ENCODE measurements at places on chromosomes 11 and 22.

DNA sequence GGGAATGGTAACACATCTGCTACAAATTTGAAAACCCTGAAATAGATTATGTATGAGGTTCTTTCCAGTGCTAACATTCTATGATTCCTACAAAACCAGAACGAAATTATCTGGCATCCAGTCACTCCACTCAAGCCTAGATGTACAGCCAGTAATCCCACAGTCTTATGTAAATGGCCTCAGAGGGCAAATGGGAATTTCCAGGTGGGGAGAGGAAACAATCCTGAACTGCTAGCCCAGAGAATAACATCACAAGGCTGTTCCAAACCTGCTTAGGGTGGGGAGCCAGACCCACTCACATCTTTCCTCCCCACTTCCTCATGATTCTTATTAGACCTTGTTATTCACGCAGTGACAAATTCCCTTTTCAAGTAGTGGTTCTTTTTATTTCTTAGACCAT is 3.5 kb downstream of the FIBIN start:
- no peak for DNase-seq

DNA sequence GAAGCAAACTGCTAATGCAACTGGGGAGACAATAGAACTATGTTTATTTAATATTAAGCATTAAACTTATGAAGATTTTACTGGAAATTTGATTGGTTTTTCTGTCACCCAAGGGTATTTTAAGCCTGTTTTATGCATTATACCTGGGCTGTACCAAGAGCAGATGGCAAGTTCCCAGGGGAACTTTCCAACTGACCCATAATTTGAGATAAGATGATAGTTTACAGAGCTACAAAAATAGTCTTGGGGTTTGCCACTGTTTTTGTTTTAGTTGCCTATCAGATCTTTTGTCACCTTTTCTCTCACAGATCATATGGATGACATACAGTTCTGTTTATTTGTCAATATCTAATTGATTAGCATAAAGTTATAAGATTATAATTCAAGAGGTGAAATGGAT is 43.9 kb downstream of the PDE3B start:
- DNase-seq, result no peak

DNA sequence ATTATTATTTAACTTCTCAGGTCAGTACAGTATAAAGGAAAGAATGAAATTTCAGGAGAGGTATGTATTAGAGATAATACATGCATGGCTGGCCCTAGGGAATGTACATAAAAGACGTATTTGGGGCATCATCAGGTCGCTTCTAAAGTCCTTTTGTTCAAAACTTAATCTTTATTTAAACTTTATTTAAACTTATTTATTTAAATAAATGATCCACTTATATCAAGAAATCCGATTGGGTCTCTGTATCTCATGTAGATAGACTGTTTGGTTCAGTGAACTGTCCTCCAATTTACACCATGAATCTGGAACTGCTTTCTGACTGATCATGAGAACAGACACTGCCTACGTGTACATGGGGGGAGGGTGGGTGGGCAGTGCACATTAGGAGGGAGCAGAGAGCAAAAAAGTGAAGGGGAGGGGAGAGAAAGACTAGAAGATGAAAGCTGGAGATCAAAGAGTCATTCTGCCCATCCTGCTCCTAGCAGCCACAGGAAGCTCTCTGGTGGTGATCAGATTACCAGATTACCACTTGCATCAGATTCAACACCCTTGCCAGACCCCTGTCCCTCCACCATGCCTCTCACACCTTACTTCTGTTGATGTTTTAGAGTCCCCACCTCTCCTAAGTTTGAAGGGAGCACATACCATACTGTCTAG is 92.1 kb upstream of the MTMR2 start:
- DNase-seq, result no peak

GRCh38 chr22:27775087-27775698 is 26.4 kb downstream of the MN1 start:
- DNase-seq, result no peak

GRCh38 chr11:70156291-70157037 is 46.6 kb upstream of the FADD start:
- DNase-seq, result no peak

GRCh38 chr11:23769214-23769613 is 727.6 kb upstream of the LUZP2 start:
- DNase-seq, result no peak

DNA sequence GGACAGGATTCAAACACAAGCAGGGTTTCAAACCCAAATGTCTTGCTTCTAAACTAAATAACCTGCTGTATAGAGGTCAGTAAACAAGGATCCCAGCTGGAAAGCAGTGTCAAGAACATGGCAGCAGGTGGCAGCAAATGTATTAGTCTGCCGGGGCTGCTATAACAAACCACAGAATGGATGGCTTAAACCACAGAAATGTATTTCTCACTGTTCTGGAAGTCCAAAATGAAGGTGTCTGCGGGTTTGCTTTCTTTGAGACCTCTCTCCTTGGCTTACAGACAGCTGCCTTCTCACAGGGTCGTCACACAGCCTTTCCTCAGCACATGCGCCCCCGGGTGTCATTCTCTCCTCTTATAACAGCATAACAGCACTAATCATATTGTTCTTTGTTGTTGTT is 65.1 kb upstream of the LRRC55 start:
- no peak for DNase-seq

GRCh38 chr11:19577976-19578619 is 134.5 kb upstream of the NAV2 start:
- DNase-seq, result no peak

DNA sequence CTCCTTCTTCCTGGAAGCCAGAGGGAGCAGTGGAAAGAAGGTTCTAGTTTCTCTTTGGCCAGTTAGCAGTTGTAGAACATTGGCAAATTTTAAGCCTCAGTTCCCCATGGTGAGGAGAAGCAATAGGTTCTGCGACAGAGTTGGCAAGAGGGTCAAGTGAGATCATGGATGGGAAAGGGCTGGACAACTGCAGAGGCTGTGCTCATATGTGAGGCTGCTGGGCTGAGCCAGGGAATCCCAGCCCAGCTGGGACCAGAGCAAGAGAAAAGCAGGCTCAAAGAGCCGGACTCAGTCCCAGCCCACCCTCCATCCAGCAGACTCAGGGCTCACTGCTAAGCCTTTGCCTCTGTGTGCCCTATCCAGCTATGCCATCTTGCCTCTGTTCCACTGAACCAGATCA is 66.8 kb upstream of the MYOD1 start:
- no peak for DNase-seq
